IPS-NIHi11 (cell line): ENCODE measurements at places on chromosomes 4 and X.

- no peak for DNase-seq
Observed at GRCh38 chr4:177632481-177632880, 190.2 kb upstream of the AGA start.

DNA sequence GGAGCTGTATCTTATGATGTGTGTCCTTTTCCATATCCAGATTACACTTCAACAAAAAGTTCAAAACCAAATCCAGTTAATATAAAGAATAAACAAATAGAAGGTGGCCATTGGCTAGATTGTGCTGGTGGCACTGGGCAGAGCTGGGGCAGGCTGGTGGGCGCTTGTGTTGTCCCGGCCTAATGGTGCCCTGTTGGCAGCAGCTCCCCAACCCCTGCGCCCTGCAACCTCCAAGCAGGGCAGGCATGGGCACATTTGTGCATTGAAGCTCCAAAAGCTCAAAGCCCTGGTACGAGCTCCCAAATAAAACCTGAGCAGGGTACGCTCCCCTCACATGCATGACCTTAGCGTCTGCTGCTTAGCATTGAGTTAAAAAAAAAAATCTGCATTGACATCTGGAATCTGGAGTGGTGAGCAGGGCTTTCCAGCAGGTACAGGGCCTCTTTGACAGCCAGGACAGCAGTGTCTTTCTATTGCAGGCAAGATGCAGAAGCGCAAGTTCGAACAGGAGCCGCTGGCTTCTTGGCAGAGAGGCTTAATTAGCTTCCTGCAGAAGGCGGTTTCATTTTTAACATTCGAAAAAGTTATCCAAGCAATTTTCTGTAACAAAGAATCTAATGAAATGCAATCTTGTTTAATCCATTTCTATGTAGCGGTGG is 25.9 kb upstream of the NYX start:
- DNase-seq: no peak

- peak; percentile 24 for DNase-seq
Observed at GRCh38 chr4:150849016-150849415, 166.1 kb downstream of the LRBA start.

DNA sequence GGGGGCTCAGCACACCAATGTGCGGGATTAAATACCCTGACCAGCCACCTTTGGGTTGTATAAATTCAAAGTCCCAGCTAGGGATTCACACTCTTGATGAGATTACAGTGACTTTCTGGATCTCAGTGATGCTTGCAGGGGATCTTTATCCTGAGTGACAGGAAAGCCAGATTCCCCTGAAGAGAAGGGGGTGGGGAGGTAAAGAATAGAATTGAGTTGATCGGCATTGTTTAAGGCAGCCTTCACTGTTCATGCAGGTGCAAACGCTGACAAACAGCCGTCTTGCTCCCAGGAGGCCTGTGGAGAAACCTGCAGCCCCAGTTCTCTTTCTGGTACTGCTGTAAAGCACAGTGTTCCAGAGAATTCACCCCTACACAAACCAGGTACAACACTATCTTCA is 19.0 kb downstream of the CXXC4 start:
- DNase-seq: peak; percentile 43

DNA sequence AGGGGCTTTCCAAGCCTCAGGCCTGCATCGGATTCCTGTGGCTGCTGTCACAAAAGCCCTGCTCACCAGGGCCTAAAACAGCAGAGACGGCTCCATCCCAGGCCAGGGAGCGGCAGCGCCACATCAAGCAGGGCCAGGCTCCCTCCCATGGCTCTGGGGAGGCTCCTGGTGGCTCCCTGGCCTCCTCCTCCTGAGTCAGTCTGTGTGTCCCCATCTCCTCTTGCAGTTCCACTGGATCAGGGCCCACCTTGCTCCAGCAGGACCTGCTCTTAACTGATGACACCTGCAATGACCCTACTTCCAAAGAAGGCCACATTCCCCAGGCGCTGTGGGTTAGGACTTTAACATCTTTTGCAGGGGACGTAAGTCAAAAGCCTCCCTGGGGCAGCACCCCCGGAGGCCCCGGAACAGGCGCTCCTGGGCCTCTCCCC is 51.9 kb downstream of the CPZ start:
- no peak for DNase-seq
